ENCODE measurements at places on chromosomes 13 and 19.

DNA sequence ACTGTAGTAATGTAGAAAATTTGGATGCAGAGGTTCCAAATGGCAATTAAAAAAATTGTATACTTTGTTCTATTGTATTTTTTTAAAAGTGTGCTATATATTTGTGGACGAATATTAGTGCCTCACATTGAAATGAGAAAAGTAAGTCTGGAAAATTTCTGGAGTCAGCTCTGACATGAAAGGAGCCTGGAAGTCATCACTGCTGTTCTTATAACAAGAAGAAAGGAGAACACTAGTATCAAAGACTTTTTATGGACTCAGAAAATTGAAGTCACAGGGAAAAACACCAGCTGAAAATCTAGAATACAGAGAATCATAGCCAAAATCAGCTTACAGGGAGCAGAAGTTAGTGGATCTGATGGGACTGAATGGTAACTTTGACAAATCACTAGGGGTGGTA lies 1450.7 kb upstream of the SPRY2 start:
- DNase-seq: no peak

DNA sequence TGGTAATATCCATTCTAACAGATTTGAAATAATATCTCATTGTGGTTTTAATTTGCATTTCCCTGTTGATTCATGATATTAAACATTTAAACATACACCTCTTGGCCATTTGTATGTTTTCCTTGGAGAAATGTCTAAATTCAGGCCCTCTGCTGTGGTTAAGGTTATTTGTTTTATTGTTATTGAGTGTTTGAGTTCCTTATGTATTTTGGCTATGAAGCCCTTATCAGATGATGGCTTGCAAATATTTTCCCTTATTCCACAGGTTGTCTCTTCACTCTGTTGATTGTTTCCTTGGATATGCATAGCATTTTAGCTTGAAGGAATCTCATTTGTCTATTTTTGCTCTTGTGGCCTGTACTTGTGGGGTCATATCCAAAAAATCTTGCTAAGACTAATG lies 303.6 kb downstream of the GPC5 start:
- no peak for DNase-seq

GRCh38 chr19:48511321-48511731 lies 309 bp downstream of the LMTK3 start:
- DNase-seq: no peak

DNA sequence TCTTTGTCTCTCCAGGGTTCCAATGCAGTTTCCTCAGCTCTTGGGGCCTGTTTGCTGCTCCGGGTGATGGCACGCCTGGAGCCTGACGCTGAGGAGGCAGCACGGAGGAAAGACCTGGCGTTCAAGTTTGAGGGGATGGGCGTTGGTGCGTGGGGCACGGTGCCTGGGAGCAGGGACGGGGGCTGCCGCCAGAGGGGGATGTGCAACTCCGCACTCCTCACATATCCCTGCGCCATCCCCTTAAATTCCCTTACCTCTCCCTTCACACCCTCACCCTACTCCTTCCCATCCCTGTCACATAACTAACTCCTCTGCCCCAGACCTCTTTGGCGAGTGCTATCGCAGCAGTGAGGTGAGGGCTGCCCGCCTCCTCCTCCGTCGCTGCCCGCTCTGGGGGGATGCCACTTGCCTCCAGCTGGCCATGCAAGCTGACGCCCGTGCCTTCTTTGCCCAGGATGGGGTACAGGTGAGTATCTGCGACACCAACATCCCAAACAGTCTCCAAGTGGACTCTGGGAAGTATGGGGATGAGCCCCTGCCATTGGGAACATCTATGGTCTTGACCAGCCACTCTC lies 31.1 kb downstream of the TRPM4 start:
- DNase-seq: no peak

DNA sequence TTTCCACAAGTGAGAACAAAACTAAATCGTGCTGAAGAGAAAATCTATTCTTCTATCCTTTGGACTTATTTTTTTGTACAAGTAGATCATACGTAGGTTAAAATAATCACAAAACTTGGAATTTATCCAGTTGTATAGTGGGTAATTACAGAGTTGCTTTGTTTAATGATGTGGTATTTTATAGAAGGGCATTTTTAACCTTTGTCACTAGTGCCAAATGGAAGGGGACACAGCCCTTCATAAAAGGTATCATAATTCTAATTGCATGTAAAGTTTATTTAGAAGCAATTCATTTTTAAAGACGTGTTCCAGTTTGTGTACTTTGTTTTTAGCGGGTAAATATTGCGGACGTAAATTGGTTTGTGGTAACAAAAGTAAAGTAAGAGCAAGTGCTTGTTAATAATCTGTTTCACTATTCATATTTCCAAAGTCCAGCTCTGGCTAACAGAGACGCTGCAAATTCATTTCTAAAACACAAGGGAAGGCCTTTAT lies 99.5 kb downstream of the ERCC5 start:
- DNase-seq: no peak

DNA sequence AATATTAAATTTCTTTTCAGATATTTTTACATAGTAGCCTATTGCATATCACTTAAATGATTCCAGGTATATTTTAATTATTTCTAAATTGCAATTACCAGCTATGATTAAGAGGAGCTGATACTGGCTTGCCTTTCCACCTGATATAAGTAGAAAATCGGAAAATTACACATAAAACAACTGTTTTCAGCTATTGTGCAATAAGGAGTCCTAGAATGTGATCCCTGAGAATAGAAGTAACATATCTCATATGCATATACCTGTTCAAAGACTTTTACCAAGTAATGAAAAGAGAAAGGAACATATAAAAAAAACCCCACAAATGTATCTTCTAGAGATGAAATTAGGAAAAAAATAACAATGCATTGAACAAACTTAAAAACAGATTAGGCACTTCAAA lies 1354.6 kb upstream of the PCDH9 start:
- no peak for DNase-seq
